ENCODE measurements at places on chromosomes 5 and 9. TPM values are rescaled to one million over a fixed set of nuclear protein-coding genes. Genes with fewer than 3 reads are reported as not detected.

Gene SLC36A3
- total RNA-seq, result not detected

Gene OMD
- total RNA-seq, result 0.95 TPM

Gene CTSL
- 596 TPM for total RNA-seq

Gene ZNF484
- 11.8 TPM for total RNA-seq

Gene TPM2
- 1,339 TPM for total RNA-seq

Gene SPATA31D4
- total RNA-seq, result not detected

Gene TMEM171
- total RNA-seq, result 0.26 TPM

Gene GABRA1
- not detected for total RNA-seq

Gene CARD9
- total RNA-seq, result 0.79 TPM

Gene MTRR
- total RNA-seq, result 13.9 TPM

Gene BTF3
- 169 TPM for total RNA-seq

Gene LHX6
- not detected for total RNA-seq

Measured in bronchial smooth muscle cell (primary cell).